ENCODE measurements at places on chromosomes 1 and 21. TPM values are rescaled to one million over a fixed set of nuclear protein-coding genes. Genes with fewer than 3 reads are reported as not detected.

Gene SERPINC1
- total RNA-seq = 0.51 TPM

Gene CD244
- not detected for total RNA-seq

Gene GOLPH3L
- total RNA-seq = 17.1 TPM

Gene TMPRSS15
- not detected for total RNA-seq

Gene GCSAML
- total RNA-seq = not detected
